ENCODE measurements at places on chromosomes 1 and 21. TPM values are rescaled to one million over a fixed set of nuclear protein-coding genes. Genes with fewer than 3 reads are reported as not detected.

DNA sequence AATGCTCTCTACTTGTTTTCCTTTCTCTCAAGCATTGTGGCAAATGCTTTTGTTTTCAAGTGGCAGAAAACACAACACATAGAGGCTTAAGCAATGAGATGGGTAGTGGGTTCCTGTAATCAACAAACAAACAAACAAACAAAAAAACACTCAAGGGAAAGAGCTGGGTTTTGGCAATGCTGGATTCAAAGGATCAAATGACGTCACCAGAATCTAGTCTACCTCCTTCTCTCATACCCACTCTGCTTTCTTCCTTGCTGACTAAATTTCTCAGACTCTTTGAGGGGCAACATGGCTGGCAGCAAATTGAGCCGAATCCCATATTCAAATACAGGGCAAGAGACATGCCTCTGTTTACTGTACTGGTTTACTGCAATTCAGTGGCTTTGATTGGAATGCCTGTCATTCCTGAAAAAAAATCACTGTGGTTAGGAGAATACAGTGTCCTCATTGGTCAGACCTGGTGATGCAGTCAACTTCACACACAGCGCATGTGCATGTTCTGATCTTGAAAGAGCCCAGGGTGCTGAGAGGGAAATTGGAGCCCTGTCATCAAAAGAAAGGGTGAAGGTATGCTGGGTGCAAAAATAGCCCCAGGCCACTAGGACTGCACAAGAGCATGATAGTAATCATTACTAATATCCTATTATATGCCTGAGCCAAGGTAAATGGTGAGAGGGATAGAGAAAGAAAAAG is 356.2 kb downstream of the KCTD3 start:
- DNase-seq = no peak

Gene PIK3R3
- 14.3 TPM for total RNA-seq

GRCh38 chr1:89310976-89311375 is 38.3 kb upstream of the GBP5 start:
- DNase-seq = no peak

GRCh38 chr1:116853680-116854402 is 55.9 kb upstream of the PTGFRN start:
- DNase-seq = peak; percentile 37

Gene AMY1C
- total RNA-seq = not detected

Gene CYP4B1
- not detected for total RNA-seq

DNA sequence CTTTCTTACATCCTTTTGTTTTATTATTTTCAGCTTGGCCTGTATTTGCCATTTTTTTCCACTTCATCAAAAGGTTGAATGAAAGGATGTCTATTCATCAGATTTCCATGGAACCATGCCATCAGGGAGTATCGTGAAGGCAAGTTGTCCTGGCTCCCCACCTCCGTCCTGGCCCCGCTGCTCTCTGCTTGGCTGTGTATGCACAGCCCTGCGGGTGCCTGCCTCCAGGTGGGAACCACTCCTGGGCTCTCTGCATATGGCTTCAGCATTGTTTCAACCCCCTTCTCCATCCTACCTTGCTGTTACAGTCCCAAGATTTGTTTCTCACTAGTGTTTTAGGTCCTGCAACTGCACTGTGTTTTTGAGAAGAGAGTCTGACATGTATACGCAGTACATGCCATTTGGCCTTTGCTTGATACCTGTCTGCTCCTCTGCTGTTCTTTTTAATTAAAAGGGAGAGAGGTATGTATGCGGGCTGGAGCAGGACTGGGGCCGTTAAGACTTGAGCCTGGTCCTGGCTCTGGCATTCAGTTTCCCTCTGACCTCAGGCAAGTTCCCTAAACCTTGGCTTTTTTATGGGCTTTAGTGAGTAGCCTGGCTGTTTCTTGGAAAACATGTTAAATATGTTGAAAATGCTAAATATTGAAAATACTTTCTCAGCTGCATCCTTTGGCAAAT is 69.9 kb upstream of the GCLM start:
- peak; percentile 77 for DNase-seq

DNA sequence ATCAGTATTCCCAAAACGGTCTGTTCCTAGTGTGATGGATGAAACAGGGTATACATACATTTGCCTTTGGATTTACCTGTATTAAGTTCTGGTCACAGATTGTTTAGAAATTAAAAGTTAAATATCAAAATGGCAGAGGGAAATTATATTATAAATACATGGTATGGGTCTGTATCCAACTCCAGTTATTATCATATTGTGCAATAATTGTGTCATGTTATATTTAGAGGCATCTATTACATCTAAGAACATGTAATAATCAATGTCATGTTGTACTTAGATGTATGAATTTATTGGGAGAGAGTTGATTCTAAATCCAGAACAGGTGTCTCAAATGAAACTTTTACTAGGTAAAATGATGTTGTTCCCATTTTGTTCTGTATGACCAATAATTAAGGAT is 79.6 kb downstream of the SNX7 start:
- no peak for DNase-seq

- DNase-seq = no peak
These were observed 14.0 kb downstream of the THEMIS2 start for GRCh38 chr1:27886353-27886679.

- DNase-seq = no peak
These were observed 8.6 kb downstream of the FMOD start for GRCh38 chr1:203342192-203342940.

Gene CHODL
- 5.5 TPM for total RNA-seq

DNA sequence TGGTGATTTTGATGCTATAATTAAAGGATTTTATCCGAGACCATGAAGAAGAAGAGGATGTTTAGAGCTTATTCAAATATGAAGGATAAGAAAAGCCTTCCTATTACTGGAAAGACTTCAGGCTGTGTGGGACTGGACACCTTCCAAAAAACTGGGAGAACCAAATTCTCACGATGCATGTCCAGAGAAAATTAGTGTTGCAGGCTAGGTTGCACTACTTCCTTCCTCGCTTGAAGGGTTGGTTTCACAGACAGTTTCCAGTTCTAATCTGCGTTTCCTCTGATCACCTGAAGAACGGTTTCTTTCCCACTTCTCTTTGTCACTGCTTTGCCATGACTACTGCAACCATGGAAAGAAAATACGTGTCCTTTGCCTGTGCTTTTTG is 2.0 kb downstream of the MTARC2 start:
- DNase-seq = no peak

Gene CTSK
- 8.6 TPM for total RNA-seq

DNA sequence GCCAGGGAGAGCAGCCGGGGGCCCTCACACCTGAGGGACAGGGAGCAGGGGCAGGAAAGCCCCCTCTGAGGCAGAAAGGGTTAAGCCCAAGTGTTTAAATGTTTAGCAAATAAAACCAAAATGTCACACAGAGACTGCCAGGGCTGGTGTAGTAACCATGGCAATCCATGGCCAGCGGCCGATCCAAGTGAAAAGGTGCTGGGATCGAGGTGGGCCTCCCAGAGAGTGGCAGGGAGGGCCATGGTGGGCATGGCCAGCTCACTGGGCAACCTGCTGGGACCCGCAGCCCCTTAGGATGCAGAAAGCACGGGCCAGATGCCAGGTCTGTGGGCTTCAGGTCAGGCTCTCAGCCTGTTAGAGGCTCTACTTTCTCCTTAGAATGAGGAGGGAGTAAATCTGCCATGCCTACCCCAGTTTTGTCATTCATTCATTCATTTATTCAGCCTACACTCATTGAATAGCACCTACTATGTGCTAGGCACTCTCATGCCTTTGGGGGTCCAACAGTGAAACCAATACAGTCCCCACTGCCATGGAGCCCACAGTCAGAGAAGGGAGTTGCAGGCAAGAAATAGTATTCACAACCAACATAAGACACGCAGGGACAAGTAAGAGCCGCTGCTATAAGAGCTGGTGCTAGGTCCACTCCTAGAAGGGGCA is 56.1 kb downstream of the KCNN3 start:
- DNase-seq = no peak

DNA sequence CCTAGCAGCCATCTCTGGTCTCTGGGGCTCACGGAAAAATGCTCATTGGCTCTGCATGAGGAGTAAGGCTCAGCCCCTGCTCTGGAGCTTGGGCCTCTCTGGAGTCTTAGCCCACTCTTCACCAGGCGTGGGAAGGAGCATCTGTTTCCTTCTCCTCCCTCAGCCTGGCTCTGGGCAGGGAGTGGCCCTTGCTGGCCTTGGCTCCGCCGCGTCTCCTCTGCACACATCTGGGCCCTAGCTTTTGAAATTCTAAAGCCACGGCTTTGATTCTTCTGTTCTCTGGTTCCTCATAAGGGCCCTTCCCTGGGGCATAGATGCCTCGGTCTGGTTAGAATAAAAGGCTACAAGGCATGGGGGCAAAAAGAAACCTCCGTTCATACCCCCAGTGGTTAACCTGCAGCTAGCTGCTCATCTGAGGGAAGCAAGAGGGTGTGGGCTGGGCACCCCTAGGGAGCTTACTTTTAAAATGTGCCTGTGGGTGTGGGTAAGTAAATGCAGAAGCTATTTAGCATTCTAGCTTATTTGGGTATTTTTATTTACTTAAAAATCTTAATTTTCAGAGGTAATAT is 145.6 kb downstream of the CAMTA1 start:
- no peak for DNase-seq

Gene PRAMEF1
- total RNA-seq = not detected

Gene CDK18
- total RNA-seq = 4.0 TPM

GRCh38 chr1:223076362-223076761 is 66.7 kb downstream of the TLR5 start:
- peak; percentile 69 for DNase-seq

GRCh38 chr1:245678860-245679411 is 524.2 kb downstream of the KIF26B start:
- DNase-seq = no peak

Gene TRMT13
- 3.0 TPM for total RNA-seq

Gene FMN2
- not detected for total RNA-seq

Gene OR2T29
- total RNA-seq = not detected

Gene REN
- not detected for total RNA-seq

DNA sequence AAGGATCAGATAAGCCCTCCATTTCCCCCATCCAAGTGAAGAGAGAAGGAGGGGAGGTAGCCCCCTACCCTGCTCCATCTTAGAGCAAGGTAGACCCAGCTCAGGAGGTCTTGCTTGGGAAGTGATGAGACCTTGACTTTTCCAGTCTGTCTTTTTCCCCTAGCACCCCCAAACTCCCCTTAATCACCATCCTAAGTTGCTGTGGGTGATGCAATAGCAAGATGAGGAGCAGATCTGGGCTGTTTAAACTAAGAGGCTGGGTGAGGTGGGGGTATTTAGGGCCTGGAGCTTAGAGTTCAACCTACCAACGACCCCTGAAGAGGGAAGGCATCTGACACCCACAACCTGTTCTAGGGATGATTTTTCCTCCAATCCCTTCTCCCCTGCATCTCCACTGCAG is 1.7 kb downstream of the ATP1A2 start:
- DNase-seq = no peak

Gene TMEM240
- 1.1 TPM for total RNA-seq

Gene ADCY10
- not detected for total RNA-seq

GRCh38 chr1:16206547-16207317 is 5.7 kb downstream of the ARHGEF19 start:
- peak; percentile 89 for DNase-seq

DNA sequence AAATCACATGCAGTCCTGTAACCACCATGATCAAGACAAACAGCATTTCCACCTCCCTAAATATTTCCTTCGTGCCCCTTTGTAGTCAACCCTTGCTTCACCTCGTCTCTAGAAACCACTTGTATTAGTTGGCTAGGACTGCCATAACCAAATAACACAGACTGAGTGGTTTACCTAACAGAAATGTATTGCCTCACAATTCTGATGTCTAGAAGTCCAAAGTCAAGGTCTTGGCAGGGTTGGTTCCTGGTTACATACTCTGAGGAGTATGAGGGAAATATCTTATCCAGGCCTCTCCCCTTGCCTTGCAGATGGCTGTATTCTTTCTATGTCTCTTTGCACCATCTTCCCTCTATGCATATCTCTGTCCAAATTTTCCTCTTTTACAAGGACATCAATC is 23.3 kb upstream of the FRRS1 start:
- no peak for DNase-seq

GRCh38 chr1:223363057-223363855 is 720 bp downstream of the SUSD4 start:
- peak; percentile 49 for DNase-seq

Gene LCE2C
- total RNA-seq = not detected

DNA sequence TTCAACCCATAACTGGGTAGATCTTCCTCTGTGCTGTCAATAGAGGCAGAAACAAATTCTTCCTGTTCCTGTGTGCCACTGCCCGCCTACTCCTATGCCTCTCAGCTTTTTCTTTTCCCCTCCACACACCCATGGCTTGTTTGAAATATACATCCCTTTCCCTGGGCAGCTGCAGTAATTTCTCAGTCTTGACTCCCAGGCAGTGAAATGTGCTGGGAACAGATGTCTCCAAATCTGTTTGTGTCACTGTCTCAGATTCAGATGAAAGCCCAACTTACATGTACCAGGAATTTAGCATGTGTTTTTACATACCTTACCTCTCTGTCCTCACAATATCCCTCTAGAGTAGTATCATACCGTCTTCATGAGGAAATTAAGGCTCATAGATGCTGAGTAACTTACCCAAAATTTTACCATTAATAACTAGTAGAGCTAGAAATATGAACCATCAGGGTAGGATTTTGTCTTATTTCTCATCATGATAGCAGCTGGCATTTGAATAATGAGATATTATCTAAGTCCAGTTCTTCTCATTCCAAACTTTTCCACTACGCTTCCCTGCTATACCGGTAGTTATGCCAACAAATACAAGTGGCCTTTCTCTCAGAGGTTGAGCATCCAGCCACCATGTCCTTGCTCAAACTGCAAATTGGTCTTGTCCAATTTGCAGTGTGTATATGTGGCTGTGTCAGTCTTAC is 4.7 kb upstream of the VASH2 start:
- no peak for DNase-seq

- DNase-seq = no peak
These were observed 109.6 kb downstream of the PLPP3 start for GRCh38 chr1:56469640-56470371.

DNA sequence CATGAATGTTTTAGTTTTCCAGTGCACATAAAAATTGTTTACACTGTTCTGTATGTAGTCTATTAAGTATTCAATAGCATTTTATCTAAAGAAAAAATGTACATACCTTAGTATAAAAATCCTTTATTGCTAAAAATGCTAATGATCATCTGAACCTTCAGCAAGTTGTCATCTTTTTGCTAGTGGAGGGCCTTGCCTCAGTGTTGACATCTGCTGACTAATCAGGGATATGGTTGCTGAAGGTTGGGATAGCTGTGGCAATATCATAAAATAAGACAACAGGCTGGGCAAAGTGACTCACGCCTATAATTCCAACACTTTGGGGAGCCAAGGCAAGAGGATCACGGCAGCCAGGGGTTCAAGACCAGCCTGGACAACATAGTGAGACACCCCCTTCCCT is 9.0 kb downstream of the DYNLT5 start:
- no peak for DNase-seq

- DNase-seq = no peak
These were observed 14.6 kb downstream of the RAB7B start for GRCh38 chr1:205988585-205988995.
